ENCODE measurements at places on chromosomes 5 and 9.

DNA sequence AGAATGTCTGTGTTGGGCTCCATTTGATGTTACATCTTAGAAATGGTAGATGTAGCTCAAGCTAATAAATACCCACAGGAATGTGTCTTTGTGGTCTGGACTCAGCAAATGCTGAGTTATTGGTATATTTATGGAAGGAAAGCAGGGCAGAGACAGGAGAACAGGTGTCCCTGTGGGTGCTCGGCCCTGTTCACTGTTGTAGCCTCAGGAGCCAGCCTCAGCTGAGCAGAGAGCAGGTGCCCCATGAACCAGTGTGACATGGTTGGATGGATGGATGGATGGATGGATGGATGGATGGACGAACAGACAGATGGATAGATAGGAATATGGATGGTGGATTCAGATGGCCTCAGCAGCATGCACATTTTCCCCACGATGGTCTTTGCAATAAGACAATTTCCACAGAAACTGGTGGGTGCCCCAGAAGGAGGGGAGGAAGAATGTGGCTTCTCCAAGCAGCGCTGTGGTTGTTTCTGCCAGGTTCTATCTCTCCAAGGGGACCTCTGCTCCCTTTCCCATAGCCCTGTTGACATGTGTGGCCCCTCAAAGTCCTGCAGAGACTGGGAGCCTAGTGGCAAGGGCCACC, 8.2 kb upstream of the IRF1 start:
- DNase-seq = no peak

- no peak for DNase-seq
Measured at GRCh38 chr9:121708768-121709488, 57.5 kb downstream of the DAB2IP start.

DNA sequence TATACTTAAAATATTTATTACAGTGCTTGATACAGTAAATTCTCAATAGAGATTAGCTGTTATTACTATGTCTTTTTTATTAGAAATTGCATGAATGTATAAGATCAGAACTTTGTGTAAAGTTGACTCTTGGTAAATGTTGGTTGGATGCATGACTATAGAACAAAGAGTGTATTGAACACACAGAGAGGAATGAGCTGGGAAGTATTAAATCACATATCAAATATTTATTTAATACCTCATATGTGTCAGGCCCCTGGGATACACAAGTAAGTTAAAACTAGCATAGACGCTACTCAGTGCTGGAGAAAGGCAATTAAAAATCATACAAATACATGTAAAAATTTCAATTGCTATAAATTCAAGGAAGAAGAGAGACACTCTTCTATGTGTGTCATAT, 550.7 kb upstream of the TLE4 start:
- DNase-seq = no peak

- DNase-seq = no peak
Measured at GRCh38 chr9:73074176-73074708, 77.4 kb upstream of the ANXA1 start.

- DNase-seq = no peak
Measured at GRCh38 chr9:20351715-20352114, 270.6 kb downstream of the MLLT3 start.

DNA sequence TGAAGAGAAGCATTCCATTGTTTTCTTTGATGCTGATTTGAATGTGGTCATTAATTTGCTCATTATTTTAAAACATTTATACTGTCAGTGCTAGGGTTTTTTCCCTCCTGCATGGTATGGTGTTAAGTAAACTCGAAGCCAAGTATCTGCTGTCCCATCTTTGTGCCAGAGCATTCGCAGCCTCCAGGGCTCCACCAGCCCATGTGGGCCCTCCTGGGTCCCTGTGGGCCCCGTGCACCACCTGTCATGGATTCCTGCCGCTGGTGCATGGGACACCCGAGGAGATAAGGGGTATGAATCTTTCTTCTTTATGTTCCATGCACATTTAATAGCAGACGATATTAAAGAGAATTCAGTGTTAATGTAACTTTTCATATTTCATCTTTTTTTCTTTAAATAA, 95.1 kb downstream of the TRIO start:
- no peak for DNase-seq

DNA sequence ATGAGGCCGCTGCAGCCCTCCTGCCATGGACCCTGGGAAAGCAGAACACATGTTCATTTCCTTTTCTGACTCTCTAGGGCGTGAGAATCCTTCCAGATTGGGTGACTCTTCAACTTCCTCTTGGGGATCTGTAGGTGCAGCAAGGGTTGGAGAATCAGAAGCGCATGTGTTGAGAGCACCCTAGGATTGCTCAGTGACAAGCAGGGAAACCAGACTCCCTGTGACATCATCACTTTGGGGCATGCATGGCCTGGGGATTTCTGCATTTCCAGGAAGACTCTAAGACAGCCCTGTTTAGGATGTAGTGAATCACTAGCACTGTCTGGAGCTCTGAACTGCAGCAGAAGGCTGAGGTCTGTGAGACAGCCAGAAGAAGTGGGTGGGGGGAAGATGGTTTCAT, 15.1 kb upstream of the LCP2 start:
- peak; percentile 52 for DNase-seq

Measured in thymus (tissue), 14 donors.